ENCODE measurements at places on chromosomes 1 and 21. TPM values are rescaled to one million over a fixed set of nuclear protein-coding genes. Genes with fewer than 3 reads are reported as not detected.

The CSDE1 gene
- polyA plus RNA-seq: 346 TPM

The IL19 gene
- polyA plus RNA-seq: not detected

The C1orf167 gene
- 0.32 TPM for polyA plus RNA-seq

The CSRP1 gene
- 641 TPM for polyA plus RNA-seq

The OR2T11 gene
- polyA plus RNA-seq: not detected

The PRDM16 gene
- 0.06 TPM for polyA plus RNA-seq

Data from AG04450 (cell line).